ENCODE measurements at places on chromosomes 1 and 21.

DNA sequence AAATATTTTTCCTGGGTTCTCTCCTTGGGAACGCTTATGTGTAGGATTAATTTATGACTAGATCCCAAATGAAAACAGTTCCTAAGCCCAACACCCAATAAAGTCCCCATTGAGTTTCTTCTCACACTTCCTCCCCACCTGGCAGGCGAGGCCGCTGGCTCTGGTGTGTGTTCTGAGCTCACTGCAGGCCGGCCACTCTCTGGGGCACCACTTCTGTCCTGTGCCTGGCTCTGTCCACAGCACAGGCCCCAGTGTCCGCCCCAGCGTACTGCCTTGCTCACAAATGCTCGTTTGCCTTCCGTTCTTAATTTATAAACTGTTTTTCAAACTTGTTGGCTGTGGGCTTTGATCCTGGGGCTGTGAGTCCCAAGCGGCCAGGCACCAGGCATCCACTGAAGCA lies 90.6 kb downstream of the TLR5 start:
- DNase-seq = no peak

GRCh38 chr1:84271441-84272151 lies 29.9 kb upstream of the SAMD13 start:
- no peak for DNase-seq

GRCh38 chr1:211842518-211842917 lies 12.0 kb upstream of the LPGAT1 start:
- DNase-seq = no peak

DNA sequence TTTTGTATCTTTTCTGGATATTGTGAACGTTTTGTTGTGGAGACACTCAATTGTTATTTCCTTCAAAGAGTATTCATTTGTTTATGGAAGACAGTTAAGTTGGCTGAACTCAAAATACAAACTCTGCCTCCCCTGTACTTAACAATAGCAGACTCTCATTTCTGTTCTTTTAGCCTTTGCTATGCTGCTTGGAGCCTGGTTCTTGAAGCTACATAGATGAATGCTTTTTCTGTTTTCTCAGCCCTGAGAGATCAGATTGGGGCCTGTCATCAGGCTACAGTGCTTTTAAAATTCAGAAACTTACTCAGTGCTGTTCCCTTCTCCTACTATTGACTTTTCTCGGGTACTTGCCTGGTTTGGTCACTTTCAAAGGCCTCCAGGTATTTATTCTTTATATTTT lies 215.7 kb upstream of the LYPLAL1 start:
- DNase-seq = no peak

DNA sequence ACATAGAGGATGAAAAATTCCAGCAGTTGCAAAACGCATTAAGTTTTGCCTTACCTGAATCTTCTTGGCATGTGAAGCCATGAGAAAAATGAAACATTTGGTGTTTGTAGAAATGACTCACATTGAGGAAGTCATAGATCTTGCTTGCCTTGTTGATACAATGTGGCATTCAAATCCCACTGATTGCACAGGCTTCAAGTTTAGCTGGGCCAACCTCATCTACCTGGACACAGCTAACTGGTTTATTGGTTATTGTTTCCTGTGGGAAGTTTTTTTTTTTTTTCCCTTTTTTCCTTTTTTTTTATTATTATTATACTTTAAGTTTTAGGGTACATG lies 168.9 kb upstream of the C21orf91 start:
- DNase-seq = no peak

Measured in GM12892 (cell line).